ENCODE measurements at places on chromosomes 11 and 22.

DNA sequence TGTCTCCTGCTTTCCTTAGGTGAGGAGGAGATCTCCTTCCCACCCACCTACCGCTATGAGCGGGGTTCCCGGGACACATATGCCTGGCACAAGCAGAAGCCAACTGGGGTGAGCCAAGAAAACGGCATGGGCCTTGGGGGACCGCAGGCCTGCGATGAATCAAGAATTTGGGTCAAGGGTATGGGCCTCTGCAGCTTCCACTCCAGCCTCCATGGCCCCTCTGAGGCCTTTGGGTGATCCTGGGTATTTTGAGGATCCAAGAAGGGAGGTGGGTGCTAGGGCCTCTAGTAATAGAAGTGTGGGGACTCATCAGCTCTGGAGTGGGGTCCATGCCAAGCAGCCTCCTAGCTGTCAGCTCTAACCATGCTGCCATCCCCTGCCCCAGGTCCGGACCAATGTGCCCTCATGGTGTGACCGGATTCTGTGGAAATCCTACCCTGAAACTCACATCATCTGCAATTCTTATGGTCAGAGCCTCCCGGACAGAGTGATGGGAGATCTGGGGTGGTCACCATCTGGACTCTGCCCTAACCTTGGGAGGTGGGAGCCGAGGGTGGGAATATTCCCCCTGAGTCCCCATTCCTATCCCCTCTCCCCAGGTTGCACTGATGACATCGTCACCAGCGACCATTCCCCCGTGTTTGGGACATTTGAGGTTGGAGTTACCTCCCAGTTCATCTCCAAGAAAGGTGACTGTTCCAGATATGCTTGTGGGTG, 8.6 kb downstream of the INPPL1 start:
- no peak for DNase-seq

- DNase-seq, result no peak
These were observed 261.5 kb downstream of the LARGE1 start for GRCh38 chr22:33658775-33659174.

- DNase-seq, result peak; percentile 82
These were observed 13.5 kb downstream of the CD59 start for GRCh38 chr11:33722590-33723234.

DNA sequence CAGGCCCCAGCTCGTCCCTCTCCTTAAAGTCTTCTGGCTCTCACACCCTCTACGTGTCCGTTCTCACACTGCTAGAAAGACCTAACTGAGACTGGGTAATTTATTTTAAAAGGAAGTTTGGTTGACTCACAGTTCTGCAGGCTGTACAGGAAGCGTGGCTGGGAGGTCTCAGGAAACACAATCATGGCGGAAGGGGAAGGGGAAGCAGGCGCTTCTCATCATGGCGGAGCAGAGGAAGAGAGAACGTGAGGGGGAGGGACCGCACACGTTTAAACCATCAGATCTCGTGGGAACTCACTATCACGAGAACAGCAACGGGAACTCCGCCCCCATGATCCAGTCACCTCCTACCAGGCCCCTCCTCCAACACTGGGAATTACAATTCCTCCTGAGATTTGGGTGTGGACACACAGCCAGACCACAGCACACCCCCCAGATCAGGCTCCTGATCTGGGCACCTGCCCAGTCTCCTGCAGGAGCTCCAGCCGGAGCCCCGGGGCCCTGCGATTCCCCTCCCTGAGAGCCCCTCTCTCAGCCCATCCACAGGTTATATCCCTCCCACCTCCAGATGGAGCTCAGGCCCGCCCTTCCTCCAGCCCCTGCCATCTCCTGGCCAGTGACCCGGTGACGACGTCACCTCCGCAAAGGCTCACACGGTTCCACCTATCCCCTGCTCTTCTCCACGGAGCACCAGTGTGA, 170.2 kb downstream of the BRD1 start:
- DNase-seq, result no peak

DNA sequence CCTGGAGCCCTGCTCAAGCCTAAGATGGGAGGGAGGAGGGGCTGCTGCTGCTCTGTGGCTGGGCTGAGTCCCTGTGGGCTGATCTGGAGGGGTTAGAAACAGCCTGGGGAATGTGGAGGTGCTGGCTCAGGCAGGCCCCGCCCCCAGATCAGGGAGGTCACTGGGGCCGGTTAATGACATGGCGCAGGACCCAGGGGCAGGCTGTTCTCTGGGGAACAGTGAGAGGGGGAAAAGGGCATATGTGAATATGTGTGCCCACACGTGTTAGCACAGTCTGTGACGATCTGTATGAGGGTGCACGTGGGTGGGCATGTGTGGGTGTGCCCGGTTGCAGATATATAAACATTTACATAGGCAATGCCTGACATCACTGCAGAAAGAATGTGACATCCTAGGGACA, 143.5 kb downstream of the MIAT start:
- DNase-seq, result no peak

DNA sequence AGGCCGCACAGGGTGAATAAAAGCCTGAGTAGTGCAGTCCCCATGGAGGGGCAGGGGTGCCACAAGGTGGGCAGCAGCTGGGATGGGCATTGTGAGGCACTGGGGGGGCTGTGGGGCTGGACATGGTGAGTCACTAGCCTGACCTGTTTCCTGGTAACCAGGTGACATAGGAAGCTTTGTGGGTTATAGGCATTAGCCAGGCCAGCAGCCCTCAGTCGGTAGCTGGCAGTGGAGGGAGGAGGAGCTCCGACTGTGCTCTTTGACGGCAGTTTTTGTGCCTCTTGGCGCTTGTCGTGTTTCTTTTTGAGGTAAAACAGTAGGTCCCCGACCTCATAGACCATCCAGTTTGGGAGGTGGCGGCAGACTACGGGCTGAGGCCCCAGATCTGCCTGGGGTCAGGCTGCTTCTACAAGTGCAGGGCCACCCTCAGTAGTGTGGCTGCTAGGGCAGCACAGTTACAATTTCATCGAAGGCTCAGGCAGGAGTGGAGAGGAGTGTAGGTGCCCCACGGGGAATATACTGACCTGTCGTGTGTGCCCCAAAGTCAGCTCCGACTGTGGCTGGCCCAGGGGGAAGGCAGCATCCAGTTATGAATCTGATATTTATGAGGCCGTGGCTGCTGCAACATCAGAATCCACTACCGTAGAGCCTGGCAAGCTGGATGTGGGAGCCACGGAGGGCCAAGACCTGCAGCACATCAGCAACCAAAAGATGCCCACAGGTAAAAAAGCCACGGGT, 107.7 kb downstream of the CRYBB2 start:
- DNase-seq, result no peak

GRCh38 chr22:32617271-32617670, 142.7 kb downstream of the FBXO7 start:
- DNase-seq, result no peak

GRCh38 chr22:34885852-34886251, 180.1 kb upstream of the ISX start:
- DNase-seq, result no peak

- no peak for DNase-seq
These were observed 3.7 kb downstream of the KCNK4 start for GRCh38 chr11:64294774-64295173.

- no peak for DNase-seq
These were observed 8.5 kb upstream of the CCDC34 start for GRCh38 chr11:27371489-27371888.

GRCh38 chr22:25120761-25121212, 78.9 kb upstream of the CRYBB3 start:
- DNase-seq, result no peak

DNA sequence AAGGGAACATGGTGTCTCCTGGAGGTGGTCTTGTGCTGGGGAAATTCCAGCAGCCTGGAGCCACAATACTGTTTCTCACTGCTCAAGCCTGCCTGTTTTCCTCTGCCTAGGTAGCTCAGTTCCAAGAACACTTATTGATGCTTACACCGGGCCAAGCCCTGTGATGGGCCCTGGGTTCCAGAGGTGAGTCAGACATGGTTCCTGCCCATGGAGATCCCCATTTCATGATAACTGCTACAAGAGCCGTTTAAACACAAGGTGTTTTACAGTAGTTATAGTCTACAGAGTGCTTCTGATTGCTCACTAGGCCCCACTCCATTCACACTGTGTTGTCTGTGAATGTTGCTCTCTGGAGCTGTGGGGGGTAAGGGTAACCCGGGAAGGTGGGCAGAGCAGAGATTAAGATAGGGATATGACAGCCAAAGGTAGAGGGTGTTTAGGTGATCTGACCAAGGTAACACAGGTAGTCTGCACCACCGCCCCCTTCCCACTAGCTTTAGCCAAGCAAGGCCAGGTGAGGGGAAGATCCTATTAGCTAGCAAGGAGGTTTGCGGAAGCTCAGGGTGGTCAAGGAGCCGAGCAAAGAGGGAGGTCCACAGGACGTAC, 696 bp upstream of the MICAL2 start:
- no peak for DNase-seq

- DNase-seq, result peak; percentile 33
These were observed 18.3 kb upstream of the SLC5A1 start for GRCh38 chr22:32024796-32025195.
